NCI-H1694 treated with DMSO at 0.1 percent for 48 hours (cell line): ENCODE measurements at places on chromosomes 6 and 20.

GRCh38 chr20:57445298-57445697 is 54.1 kb downstream of the RBM38 start:
- DNase-seq = no peak

DNA sequence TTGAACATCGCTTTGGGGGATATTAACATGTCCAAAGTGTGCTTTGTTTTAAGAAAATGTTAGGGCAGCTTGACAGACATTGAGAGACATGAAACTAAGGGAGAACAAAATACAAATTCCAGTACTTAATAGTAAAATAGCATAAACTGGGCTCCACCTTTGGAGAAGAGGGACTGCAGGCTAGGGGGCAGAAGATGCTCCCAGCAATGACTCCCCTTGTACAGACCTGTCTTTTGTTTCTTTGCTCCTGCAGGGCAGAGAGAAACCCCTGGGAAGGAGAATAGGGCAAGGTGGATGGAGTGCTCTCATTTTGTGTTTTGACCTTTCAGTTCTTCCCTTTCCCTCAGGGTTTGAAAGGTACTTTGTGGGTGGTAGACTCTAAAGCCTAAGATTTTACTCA is 115.6 kb upstream of the PLCB4 start:
- no peak for DNase-seq

GRCh38 chr6:125157280-125157679 is 3.7 kb downstream of the TPD52L1 start:
- no peak for DNase-seq

- no peak for DNase-seq
These were observed 13.3 kb downstream of the SLA2 start for GRCh38 chr20:36632487-36633284.

DNA sequence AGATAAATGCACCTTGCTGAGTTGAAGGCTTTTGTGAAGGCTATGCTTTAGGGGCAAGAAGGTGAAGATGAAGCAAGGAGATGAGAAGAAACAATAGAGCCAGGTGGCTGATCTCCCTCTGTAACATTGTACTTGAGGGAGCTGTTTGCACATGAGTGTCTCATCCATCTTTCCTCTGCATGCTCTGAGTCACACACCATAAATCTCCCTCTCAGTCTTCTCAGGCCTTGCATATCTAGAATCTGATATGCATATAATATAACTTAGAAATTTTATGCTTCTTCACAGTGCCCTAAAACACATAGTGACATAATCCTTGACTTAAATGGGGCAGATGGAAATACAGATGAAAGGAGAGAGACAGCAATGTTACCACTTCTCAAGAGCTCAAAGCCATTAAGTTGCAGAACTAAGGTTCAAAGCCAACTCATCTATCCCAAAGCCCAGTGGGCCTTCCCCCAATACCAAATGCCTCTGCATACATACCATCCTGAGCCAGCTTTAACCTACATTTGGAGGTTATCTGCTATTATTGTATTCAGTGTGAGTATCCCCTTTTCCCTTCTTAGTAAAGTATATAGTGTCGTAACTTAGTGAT is 62.4 kb upstream of the STXBP5 start:
- no peak for DNase-seq

DNA sequence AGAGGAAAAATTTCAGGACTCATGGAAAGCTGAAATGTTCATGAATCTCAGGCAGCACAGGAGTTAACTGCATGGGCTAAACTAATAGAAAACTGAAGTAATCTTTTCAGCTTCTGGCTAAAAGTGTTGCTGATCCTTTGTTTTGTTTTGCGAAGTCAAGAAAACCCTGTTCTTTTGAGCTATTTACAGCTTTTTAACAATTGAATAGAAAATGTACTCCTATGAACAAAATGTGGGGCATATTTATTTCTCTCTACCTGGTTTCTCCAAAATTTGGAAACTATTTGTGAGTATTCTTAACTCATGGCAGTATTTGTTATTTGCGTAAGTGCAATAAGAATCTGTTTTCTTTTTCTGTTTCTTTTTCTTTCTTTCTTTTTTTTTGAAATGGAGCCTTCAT is 818.8 kb upstream of the CITED2 start:
- no peak for DNase-seq

DNA sequence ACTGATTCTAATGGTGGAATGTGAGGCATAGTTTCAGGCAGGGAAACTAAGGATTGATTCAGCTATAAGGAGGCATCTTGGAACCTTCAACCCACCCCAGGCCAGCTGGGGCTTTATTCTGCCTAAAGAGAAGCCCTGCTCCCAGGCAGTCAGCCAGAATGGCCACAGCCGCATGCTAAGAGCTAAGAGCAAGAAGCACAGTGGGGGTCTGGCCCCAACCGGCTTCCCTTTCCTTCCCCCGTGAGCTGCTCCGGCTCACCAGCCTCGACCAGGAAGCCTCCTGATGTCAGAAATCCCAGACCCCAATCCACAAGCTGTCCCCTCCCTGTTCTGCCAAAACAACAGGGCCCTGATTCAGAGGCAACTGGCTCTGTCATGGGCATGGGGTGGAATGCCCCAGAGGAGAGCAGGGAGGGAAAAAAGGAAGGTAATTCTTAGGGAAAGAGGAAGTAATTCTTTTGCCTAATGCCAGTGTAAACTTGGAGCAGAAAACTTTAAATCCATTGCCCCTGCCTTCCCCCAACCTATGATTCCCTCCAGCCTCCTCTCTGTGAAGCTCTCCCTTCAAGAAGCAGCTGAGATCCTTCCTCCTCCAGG is 6.9 kb downstream of the GRM4 start:
- no peak for DNase-seq

DNA sequence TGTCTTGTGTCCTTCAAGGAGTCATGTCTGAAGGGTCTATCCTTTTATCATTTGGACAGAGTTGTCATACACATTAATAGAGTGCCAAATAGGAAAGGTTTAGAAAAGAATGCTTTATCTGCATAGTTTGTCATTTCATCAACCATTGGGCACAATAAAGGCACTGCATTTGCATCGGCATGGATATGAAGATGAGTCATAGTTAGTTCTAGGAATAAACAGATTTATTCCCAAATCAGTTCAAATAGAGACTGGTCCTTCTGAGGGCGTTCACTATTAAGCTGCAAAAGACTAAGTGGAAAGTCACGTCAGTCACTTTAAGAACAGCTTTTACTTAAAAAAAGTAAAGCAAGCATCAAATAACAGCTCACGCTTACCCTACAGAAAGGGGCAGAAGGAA is 90.8 kb downstream of the CDS2 start:
- no peak for DNase-seq

GRCh38 chr6:43016176-43016942 is 2.3 kb downstream of the KLHDC3 start:
- no peak for DNase-seq

DNA sequence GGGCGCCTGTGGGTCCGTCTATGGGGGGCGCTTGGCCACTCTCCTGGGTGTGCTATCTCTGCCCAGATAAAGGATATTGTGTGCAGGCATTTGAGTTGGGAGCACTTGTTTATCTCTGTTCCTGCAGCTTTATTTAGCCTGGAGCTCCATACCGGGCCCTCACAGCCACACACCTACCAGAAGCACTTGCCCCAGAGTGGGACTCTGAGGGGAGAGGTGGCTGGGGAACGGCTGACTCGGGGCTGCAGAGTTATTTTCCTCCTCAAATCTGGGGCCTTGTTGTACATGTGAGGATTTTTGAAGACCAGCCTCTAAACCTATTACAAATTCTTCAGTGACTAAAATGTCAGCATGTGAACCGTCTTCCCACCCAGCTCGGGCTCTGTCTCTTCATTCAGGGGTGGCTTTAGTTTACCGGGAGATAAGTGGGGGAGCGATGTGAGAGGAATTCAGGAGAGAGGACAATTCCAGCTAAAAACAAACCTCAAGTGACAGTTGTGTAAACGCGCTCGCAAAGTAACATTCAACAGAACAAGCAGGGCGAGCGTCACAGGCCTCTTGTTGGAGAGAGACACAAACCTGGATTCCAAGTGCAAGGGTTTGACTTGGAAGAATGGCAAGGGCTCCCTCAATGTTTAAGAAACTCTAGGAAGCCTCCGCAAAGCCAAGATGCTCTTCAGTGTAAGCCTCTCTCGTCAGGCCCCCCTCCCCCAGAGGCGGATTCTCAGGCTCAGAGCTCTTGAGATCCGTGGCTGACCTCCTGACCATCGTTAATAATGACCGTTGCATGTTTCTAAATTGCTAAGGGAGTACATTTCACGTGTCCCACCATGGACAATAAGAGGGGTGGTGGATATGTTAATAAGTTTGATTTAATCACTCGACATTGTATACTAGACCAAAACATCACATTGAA is 548.9 kb downstream of the QKI start:
- no peak for DNase-seq
